ENCODE measurements at places on chromosomes 11 and 22. TPM values are rescaled to one million over a fixed set of nuclear protein-coding genes. Genes with fewer than 3 reads are reported as not detected.

Gene MOGAT2
- total RNA-seq, result not detected

Gene TNNT3
- 41.5 TPM for total RNA-seq

Gene TMEM191C
- total RNA-seq, result 1.7 TPM

Gene SLC22A9
- not detected for total RNA-seq

Gene PLEKHB1
- 31.2 TPM for total RNA-seq

Gene OR8G1
- not detected for total RNA-seq

Gene UBASH3B
- total RNA-seq, result 4.2 TPM

Gene UPK3A
- 0.40 TPM for total RNA-seq

Gene MADD
- 33.1 TPM for total RNA-seq

Gene RIMBP3B
- 0.08 TPM for total RNA-seq

Gene HEPN1
- not detected for total RNA-seq

Gene ARFGAP2
- 72.3 TPM for total RNA-seq

Gene RCOR2
- total RNA-seq, result 4.8 TPM

Gene DDI1
- total RNA-seq, result not detected

Gene DEUP1
- not detected for total RNA-seq

Gene DKK3
- total RNA-seq, result 980 TPM

Gene MB
- total RNA-seq, result 7,641 TPM

Gene SEZ6L
- total RNA-seq, result 0.65 TPM

Gene C11orf21
- total RNA-seq, result 23.2 TPM

Gene SYTL2
- total RNA-seq, result 14.2 TPM

Data from cardiac septum (tissue), 1 donor.